ENCODE measurements at places on chromosomes 7 and 10. TPM values are rescaled to one million over a fixed set of nuclear protein-coding genes. Genes with fewer than 3 reads are reported as not detected.
A peak's percentile ranks its signal among the peaks of the same experiment; 100 is the strongest.

GRCh38 chr10:856416-857157 lies 74.9 kb downstream of the LARP4B start:
- no peak for DNase-seq
- H3K27me3 ChIP-seq = no peaks in the 10 kb centered on the region
- peaks cover 5% of the 10 kb centered on the region for H3K36me3 ChIP-seq
- no peaks in the 10 kb centered on the region for H3K4me1 ChIP-seq
- H3K4me3 ChIP-seq = no peak overlapping the region
- H3K27ac ChIP-seq = no peak overlapping the region

DNA sequence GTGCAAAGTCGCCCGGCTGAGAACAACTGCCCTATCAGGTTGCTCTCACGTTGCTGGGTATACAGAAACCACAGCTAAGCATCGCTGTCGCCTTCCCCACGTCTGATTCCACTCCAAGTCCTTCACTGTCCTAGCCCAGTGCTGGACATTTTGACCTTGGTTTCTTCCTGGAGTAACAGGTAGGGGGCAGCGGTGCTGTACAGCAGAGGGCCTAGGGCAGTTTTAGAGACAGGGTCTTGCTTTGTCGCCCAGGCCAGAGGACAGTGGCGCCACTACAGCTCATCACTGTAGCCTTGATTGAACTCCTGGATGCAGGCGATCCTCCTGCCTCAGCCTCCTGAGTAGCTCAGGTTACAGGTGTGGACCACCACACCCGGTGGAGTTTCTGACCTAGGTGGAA lies 2.6 kb downstream of the CLDN15 start:
- H3K36me3 ChIP-seq = peaks cover 14% of the 10 kb centered on the region
- H3K27ac ChIP-seq = no peak overlapping the region
- H3K27me3 ChIP-seq = no peaks in the 10 kb centered on the region
- H3K4me3 ChIP-seq = no peak overlapping the region
- DNase-seq = no peak

GSDME gene
- 57.1 TPM for total RNA-seq

PDK4 gene
- total RNA-seq = 3.1 TPM

- no peak for DNase-seq
- no peak overlapping the region for H3K27ac ChIP-seq
- H3K4me1 ChIP-seq = no peaks in the 10 kb centered on the region
Observed at GRCh38 chr7:98568891-98569290, 48.2 kb upstream of the NPTX2 start.

GPER1 gene
- total RNA-seq = 1.5 TPM

DNA sequence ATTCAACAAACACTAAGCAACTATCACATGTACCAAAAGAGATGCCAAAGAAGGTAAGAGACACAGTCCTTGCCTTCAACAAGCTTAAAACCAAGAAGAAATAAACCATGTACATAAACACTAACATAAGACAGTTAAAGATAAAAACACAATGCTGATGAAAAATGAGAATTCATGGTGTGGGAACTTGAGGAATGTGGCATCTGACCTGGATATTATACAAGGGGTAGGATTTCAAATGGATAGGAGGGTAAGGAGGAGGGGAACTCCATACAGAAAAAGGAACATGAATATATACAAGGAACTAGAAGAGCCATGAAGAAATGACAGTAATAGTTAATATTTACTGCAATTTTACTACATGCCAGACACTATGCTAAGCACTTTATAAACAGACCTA lies 11.0 kb downstream of the HIBADH start:
- no peak overlapping the region for H3K4me3 ChIP-seq
- H3K27ac ChIP-seq = no peak overlapping the region
- no peaks in the 10 kb centered on the region for H3K36me3 ChIP-seq

ANKRD61 gene
- 0.26 TPM for total RNA-seq

GRCh38 chr7:81330108-81330507 lies 411.3 kb upstream of the SEMA3C start:
- H3K36me3 ChIP-seq = no peaks in the 10 kb centered on the region
- no peak for DNase-seq
- H3K27ac ChIP-seq = no peak overlapping the region
- no peak overlapping the region for H3K4me3 ChIP-seq

- no peak for DNase-seq
- H3K27me3 ChIP-seq = no peaks in the 10 kb centered on the region
- no peaks in the 10 kb centered on the region for H3K36me3 ChIP-seq
- H3K4me3 ChIP-seq = no peak overlapping the region
Observed at GRCh38 chr7:48660306-48660870, 264.0 kb upstream of the CDC14C start.

- no peaks in the 10 kb centered on the region for H3K27me3 ChIP-seq
- peak; percentile 39 for DNase-seq
- H3K27ac ChIP-seq = no peak overlapping the region
- peaks cover 2% of the 10 kb centered on the region for H3K4me1 ChIP-seq
- H3K36me3 ChIP-seq = no peaks in the 10 kb centered on the region
Observed at GRCh38 chr7:84841809-84842208, 345.0 kb downstream of the SEMA3D start.

- peak; percentile 7 for DNase-seq
- no peaks in the 10 kb centered on the region for H3K4me1 ChIP-seq
- no peak overlapping the region for H3K4me3 ChIP-seq
- H3K36me3 ChIP-seq = no peaks in the 10 kb centered on the region
Observed at GRCh38 chr10:86203162-86203905, 163.3 kb downstream of the GRID1 start.

ITGB8 gene
- 100 TPM for total RNA-seq

STK31 gene
- under 0.01 TPM for total RNA-seq

DNA sequence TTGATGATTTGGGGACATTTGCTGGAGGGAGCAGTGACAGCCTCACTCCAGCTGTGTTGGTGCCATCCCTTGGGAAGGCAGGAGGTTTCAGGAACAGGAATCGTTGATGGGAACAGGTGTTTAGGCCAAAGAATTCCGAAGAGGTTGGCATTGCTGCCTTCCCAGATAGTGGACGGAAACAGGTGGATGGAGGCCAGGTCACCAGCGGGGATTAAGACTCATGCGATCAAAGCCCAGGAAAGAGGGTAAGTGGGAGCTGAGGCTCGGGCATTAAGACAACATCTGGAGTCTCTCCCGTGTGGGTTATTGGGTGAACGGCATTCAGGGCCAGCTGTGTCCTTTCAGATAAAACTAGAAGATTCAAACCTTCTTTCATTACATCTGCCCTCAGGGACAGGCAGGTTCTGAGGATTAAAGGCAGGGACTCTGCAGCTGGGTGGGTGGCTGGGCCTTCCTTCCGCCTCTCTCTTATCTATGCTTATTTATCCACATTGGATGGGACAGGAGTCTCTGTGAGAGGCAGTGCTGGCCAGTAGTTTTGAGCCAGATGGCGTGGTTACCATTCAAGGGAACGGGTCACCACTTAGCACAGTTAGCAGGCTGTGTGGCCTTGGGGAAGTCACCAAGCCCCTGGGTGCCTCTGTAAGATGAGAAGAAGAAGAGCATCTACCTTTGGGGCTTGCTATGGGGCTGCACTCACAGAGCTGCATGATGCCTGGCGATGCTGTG lies 67.6 kb downstream of the INSIG1 start:
- H3K27ac ChIP-seq = no peak overlapping the region
- no peaks in the 10 kb centered on the region for H3K4me1 ChIP-seq
- H3K36me3 ChIP-seq = no peaks in the 10 kb centered on the region
- H3K27me3 ChIP-seq = peaks cover 3% of the 10 kb centered on the region
- H3K4me3 ChIP-seq = no peak overlapping the region

DNA sequence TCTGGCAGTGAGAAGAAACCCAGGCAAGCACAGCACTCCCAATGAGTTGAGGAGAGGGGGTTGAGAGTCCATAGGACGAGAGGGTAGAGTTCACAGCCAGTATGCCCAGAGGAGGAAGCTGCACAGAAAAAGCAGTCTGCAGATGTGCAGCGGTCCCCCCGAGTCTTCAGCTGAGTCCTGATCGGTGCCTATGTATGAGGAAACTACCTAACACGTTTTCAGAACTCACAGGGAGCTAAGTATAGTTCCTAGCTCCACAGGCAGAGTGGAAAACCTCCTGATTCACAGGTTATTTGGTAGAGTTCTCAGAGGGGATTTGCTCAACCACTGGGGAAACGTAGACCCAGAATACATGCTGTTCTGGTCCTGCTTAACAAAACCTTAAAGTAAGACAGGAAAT lies 271.3 kb upstream of the CNTNAP2 start:
- no peak overlapping the region for H3K4me3 ChIP-seq
- DNase-seq = no peak
- no peak overlapping the region for H3K27ac ChIP-seq
- no peaks in the 10 kb centered on the region for H3K36me3 ChIP-seq

DNA sequence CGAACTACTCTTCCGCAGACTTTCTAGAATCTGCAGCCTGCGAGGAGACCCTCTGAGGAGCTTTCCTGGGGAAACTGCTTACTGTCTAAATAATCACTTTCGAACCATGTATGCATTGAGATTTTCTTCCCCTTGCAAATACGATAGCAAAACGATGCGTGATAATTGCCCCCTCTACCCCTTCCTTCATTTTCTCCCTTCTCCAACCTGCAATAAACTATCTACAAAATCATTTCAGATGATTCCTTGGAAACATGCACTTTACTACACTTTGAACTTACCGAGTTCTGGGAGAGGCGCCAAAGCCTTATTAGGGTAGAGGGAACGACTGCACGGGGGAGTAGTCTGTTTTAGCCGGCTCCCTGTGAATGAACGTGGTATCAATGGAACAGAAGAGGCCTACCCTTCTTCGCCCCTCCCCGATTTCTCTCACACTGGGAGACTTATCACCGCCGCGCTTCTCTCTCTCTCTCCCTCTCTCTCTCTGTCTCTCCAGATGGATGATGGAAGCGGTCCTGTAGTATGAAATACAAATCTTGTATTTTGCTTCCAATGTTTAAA lies at the start of gene FGFBP3:
Gene FGFBP3 (minus strand): TSS at position 370 of the 561 bp plus-strand sequence. CDS start 517 bp downstream, outside the sequence.
- no peaks in the 10 kb centered on the region for H3K4me1 ChIP-seq
- H3K4me3 ChIP-seq = peak within 1 kb of the TSS; percentile 91
- no peaks in the 10 kb centered on the region for H3K36me3 ChIP-seq
- no peak within 1 kb of the TSS for H3K27ac ChIP-seq
- H3K27me3 ChIP-seq = no peaks in the 10 kb centered on the region

DNA sequence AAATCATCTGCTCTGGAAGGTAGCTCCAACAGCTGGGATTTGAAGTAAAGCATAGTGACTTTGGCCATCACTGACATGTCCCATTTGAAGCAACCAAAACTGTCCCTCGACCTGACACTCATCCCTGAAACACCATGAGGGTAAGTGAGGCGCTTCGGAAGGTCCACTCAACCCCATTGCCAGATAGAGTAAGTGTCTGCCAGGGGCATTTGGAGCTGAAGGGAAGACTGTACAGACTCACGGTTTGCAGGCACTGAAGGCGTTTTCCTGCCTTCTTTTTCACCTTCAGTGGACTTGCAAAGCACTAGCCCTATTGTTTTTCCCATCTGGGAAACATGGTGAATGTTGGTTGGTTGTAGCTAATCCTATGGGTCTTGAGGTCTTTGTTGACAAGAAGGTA lies 57.6 kb downstream of the IKZF1 start:
- H3K36me3 ChIP-seq = no peaks in the 10 kb centered on the region
- H3K4me1 ChIP-seq = no peaks in the 10 kb centered on the region
- no peak for DNase-seq
- no peak overlapping the region for H3K27ac ChIP-seq
- no peak overlapping the region for H3K4me3 ChIP-seq

DNA sequence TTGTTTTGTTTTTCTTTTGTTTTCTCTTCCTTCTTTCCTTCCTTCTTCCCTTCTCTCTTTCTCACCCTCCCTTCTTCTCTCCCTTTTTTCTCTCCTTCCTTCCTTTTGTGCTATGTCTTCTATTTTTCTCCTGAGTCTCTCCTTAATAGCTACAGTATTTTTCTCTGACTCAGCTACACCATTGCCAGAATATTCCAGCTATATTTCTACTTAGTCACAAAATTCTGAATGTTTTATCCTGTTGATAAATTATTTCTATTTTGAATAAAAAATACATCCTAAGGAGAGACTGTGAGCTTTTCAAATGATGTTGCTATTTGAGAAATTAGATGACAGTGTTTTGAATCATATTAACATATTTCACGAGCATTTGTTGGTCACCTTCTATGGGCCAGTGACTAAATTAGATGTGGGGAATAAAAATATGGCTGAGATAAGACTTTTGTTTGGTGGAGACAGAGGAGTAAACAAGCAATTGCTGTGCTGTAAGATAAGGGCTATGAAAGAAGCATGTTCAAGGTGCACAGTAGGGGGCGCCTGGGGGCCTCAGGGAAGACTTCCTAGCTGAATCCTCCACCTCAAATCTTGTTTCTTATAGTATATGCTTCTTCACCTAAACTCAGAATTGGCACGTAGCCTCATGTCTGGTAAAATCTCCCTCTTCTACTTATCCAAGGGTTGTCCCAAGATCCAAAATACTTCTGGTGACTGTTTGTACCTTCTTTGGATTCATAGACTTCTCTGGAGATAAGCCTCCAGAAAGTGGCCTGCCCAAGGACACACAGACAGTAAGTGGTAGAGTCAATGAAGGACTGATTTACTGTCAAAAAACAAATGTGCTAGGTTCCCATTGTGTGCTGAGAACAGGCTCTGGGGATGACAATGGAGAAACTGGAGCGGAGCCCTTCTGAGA lies 115.5 kb upstream of the CREB5 start:
- H3K4me3 ChIP-seq = no peak overlapping the region
- peak; percentile 66 for DNase-seq
- no peaks in the 10 kb centered on the region for H3K36me3 ChIP-seq

DNA sequence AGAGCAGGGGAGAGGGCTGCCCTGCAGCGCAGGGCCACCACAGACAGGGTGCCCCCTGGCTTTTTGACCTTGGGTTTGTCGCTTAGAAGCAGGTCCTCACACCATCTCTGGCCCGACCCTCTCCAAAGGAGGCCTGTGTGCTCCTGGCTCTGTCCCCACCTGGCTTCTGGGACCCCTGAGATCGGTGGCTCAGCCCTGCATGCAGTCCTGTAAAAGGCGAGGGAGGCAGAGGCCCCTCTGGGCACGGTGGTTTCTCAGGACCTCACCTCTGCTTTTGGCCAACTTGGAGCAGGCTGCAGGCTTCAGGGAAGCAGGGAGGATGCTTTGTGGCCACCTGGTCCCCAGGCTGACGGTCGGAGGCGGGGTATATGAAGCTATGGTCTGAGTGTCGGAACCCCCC lies 21.4 kb downstream of the WDR86 start:
- H3K4me1 ChIP-seq = no peaks in the 10 kb centered on the region
- peaks cover 14% of the 10 kb centered on the region for H3K27me3 ChIP-seq
- H3K36me3 ChIP-seq = no peaks in the 10 kb centered on the region
- DNase-seq = no peak
- no peak overlapping the region for H3K4me3 ChIP-seq

DNA sequence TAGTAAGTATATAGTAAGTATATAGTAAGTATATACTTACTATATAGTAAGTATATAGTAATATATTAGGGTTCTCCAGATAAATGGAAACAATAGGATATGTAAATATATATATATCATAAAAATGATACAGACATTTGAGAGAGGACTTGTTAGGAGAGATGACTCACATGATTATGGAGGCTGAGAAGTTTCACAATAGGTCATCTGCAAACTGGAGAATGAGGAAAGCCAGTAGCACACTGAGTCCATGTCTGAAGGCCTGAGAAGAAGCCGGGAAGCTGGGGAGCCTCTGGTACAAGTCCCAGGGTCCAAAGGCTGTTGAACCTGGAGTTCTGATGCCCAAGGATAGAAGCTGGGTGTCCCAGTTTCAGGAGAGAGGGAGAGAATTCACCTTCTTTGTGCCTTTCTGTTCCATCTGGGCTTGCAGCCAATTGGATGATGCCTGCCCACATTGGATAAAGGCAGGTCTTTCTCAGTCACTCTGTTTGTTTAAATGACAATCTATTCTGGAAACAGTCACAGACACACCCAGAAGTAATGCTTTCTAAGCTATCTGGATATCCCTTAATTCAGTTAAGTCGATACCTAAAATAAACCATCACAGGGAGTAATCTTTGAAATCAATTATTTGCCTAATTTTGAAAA lies 205.5 kb upstream of the CDC14C start:
- DNase-seq = no peak
- H3K36me3 ChIP-seq = no peaks in the 10 kb centered on the region
- no peak overlapping the region for H3K4me3 ChIP-seq
- no peak overlapping the region for H3K27ac ChIP-seq

- no peak overlapping the region for H3K27ac ChIP-seq
- H3K4me3 ChIP-seq = no peak overlapping the region
- DNase-seq = no peak
Observed at GRCh38 chr10:16304311-16304710, 132.5 kb upstream of the PTER start.
